ENCODE measurements at places on chromosomes 1 and 21. TPM values are rescaled to one million over a fixed set of nuclear protein-coding genes. Genes with fewer than 3 reads are reported as not detected.

Gene NGF
- 1.8 TPM for polyA plus RNA-seq

Gene ANKRD34A
- polyA plus RNA-seq, result 0.57 TPM

Gene ADGRL2
- 180 TPM for polyA plus RNA-seq

Gene TPTE
- not detected for polyA plus RNA-seq

Gene SPRR2B
- polyA plus RNA-seq, result not detected

Gene LDLRAD1
- polyA plus RNA-seq, result not detected

Gene TAS1R1
- polyA plus RNA-seq, result not detected

Gene UBL4B
- polyA plus RNA-seq, result not detected

Gene EVA1C
- 2.4 TPM for polyA plus RNA-seq

Gene ATAD3C
- polyA plus RNA-seq, result 1.7 TPM

Gene KRTAP13-2
- not detected for polyA plus RNA-seq

Gene CFHR4
- polyA plus RNA-seq, result not detected

Gene LIN28A
- 0.15 TPM for polyA plus RNA-seq

Gene S100A14
- 16.8 TPM for polyA plus RNA-seq

Gene KCNT2
- polyA plus RNA-seq, result 12.5 TPM

Gene RGS5
- polyA plus RNA-seq, result 7.3 TPM

Gene CFAP45
- 3.8 TPM for polyA plus RNA-seq

Gene PGBD5
- 5.8 TPM for polyA plus RNA-seq

Gene KCNQ4
- 2.0 TPM for polyA plus RNA-seq

Gene SLC25A44
- 34.9 TPM for polyA plus RNA-seq

Gene MAP1LC3C
- 1.2 TPM for polyA plus RNA-seq

Gene SPTA1
- polyA plus RNA-seq, result 0.90 TPM

Gene S100A12
- polyA plus RNA-seq, result not detected

Gene DMBX1
- not detected for polyA plus RNA-seq

Gene FCRL5
- 0.17 TPM for polyA plus RNA-seq

Gene RHEX
- 6.2 TPM for polyA plus RNA-seq

Gene OVAAL
- polyA plus RNA-seq, result not detected

Gene KCNJ15
- polyA plus RNA-seq, result 269 TPM

Gene OR2T29
- polyA plus RNA-seq, result not detected

Gene ZNF695
- 5.0 TPM for polyA plus RNA-seq

Gene LMOD1
- polyA plus RNA-seq, result 3.9 TPM

Gene ATP1A4
- 0.15 TPM for polyA plus RNA-seq

Gene KCNN3
- polyA plus RNA-seq, result 2.3 TPM

Gene KCNK2
- polyA plus RNA-seq, result 2.4 TPM

Gene PRKACB
- polyA plus RNA-seq, result 59.2 TPM

Gene IL20
- polyA plus RNA-seq, result not detected

Gene L1TD1
- 5.2 TPM for polyA plus RNA-seq

Gene OPTC
- not detected for polyA plus RNA-seq

Gene HOOK1
- 83.2 TPM for polyA plus RNA-seq

Gene ERICH3
- 0.78 TPM for polyA plus RNA-seq

Gene TFF1
- not detected for polyA plus RNA-seq

Gene IFI16
- polyA plus RNA-seq, result 55.4 TPM

Gene SELL
- 2.1 TPM for polyA plus RNA-seq

Gene SLC30A10
- 0.23 TPM for polyA plus RNA-seq

Gene FMO1
- 215 TPM for polyA plus RNA-seq

Gene NPR1
- 61.2 TPM for polyA plus RNA-seq
